Tibial nerve (tissue), 4 donors: ENCODE measurements at places on chromosomes 6 and 20. TPM values are rescaled to one million over a fixed set of nuclear protein-coding genes. Genes with fewer than 3 reads are reported as not detected.

Gene TFAP2B
- total RNA-seq, result not detected

Gene CDSN
- total RNA-seq, result not detected

Gene TINAG
- not detected for total RNA-seq

Gene MAP3K4
- 61.2 TPM for total RNA-seq

Gene RIMS1
- total RNA-seq, result 3.3 TPM

Gene ULBP2
- total RNA-seq, result not detected

Gene GRIK2
- total RNA-seq, result 4.7 TPM

Gene ISM1
- 25.1 TPM for total RNA-seq

DNA sequence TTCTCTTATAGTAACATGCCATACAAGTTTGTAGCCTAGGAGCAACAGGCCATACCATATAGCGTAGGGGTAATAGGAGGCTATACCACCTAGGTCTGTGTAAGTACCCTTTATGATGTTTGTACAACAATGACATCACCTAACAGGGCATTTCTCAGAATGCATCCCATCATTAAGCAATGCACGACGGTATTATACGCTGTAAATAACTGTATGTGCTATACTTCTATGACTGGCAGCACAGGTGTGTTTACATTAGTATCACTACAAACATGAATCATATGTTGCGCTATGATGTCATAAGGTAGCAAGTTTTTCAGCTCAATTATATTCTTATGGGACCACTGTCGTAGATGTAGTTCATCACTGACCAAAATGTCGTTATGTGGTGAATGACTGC, 31.0 kb downstream of the ADNP start:
- DNase-seq, result no peak

GRCh38 chr6:13834790-13835189, 20.4 kb upstream of the MCUR1 start:
- no peak for DNase-seq

GRCh38 chr6:160534050-160534696, 129.9 kb downstream of the LPA start:
- peak; percentile 78 for DNase-seq

DNA sequence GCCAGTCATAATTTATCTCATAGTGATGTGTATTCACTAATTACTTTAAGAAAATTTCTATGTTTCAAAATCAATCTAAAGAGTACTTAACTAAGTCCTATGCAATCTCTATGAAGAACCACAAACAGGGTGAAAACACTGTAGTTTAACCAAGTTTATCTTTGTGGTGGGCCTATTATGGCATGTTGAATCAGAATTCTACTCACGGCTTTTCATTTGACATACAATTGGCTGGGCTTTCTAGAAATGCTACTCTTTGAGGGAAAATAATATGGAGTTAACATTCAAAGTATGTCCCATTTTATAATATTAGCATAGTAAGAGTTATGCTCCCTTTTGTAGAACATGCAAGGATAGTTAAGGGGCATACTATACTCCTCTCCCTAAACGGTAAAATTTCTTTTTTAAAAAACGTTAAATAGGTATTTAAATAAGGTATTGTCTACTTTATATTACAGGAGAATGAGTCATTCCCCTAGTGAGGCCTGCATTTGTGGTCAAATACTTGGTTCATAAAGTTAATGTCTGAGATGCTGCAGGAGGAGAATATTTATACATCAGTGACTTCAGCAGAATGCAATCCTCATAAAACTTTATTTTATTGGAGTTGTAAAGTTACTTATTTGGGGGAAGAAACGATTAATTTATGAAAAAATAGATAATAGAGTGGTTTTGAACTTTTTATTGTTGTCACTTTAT, 1.8 kb downstream of the MOXD1 start:
- DNase-seq, result no peak

DNA sequence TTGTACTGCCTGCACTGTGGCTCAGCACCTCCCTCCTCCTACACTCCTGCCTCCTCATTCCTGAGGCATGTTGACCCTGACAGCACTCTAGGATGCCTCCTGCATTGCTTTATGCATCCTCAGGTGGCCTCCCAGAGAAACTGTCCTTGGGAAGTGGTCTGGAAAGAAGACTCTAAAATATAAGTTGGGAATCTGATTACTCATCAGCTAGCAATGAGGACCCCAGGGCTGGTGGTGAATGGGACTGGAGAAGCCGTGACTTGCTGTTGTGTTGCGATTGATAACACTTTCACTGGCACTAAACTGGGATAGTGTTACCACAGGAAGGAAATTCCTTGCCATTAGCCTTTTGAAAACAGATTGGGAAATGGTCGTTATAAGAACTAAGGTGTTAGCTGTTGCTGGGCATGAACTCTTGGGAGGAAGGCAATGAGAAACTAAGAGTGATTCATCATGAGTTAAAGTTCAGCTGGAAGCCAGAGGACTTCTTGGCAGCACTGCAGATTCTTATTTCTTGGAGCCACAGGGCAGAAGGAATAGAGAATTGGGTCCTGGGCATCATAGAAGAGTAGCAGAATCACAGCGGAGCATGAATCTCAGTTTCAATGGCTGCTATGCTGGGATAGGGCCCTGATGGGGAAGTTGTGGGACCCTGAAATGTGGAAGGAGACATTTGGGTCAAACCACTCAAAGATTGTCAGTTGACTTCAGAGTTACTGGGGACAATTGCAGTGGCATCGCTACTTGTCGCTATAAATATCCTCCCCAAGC, 10.1 kb upstream of the SIRPD start:
- DNase-seq, result no peak

DNA sequence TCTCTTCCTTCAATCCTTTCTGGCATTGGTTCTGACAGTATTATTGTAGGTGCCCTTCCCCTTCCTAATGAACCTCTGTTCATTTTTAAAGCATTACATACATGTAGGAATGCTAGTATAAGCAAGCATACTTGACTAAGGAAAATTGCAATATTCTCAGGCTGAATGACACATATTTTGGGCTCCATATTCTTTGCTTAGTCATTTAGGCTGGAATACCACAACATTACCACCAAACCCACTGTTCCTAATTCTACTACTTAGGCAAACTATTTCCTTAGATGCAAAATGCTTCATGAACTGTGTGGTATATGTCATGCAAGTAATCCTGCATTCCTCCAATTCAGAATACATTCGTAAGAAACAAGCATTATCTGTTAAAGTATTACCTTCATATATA, 113.9 kb downstream of the PRDM1 start:
- no peak for DNase-seq

GRCh38 chr6:57255451-57256169, 33.5 kb upstream of the RAB23 start:
- DNase-seq, result no peak

DNA sequence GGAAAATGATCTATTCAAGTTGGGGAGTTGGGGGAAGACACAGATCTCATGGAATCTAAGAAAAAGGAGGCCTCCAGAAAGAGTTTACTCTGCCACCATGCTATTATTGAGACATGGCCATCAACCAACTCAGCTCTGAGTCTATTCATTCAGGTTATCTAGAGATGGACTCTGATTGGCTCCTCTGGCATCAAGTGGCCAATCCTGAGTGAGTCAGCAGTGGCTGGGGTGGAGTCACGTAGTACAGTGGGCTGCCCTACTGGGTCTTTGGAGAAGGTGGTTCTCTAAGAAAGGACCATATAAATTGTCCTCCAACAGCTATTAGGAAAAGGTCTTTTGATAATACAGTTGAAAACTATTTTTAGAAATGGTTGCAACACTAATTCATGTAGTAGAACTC, 42.1 kb downstream of the LYRM2 start:
- no peak for DNase-seq

- no peak for DNase-seq
Observed at GRCh38 chr6:1190366-1190765, 121.5 kb upstream of the FOXQ1 start.

- no peak for DNase-seq
Observed at GRCh38 chr6:157879034-157879872, 56.2 kb downstream of the SNX9 start.

DNA sequence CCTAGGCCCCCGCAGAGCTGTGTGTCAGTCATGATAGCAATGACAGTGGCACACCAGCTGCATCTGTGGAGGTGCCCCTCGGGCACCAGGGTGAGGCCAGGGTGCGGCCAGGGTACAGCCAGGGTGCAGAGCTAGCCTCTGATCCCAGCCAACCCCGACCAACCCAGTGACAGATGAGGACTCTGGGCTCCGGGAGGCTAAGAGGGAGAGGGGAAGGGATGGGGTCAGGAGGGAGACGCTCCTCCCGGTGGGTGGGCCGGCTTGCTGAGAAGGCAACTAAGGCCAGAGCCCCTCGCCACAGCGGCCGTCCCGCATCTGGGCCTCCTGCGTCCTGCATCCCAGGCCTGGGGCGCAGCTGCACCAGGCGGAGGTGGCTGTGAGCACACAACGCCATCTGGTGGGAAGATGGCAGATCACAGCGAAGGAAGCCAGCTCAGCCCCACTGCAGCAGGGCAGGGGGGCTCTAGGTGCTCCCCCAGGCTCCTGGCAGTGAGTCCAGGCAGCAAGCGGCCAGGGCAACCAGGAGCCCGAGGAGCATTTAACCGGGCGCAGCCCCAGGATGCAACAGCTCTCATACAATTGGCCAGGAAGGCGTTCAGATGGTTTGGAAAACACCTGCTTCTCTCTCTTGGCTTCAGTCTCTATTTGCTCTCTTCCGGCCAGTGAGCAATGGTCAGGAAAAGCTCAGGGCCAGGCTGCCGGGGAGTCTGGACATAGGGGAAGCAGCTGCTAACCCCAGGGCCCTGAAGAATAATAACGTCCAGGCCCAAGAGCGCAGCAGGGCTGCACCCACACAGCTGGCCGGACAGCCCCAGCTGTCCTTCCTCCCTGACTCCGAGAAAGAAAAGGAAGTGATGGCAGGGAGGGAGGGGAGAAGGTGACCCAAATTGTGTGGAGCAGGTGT, 169.4 kb downstream of the TAF4 start:
- DNase-seq, result peak; percentile 25

GRCh38 chr6:84967965-84968364, 203.6 kb upstream of the TBX18 start:
- DNase-seq, result no peak

- DNase-seq, result no peak
Observed at GRCh38 chr6:135114355-135115145, 59.9 kb upstream of the HBS1L start.

DNA sequence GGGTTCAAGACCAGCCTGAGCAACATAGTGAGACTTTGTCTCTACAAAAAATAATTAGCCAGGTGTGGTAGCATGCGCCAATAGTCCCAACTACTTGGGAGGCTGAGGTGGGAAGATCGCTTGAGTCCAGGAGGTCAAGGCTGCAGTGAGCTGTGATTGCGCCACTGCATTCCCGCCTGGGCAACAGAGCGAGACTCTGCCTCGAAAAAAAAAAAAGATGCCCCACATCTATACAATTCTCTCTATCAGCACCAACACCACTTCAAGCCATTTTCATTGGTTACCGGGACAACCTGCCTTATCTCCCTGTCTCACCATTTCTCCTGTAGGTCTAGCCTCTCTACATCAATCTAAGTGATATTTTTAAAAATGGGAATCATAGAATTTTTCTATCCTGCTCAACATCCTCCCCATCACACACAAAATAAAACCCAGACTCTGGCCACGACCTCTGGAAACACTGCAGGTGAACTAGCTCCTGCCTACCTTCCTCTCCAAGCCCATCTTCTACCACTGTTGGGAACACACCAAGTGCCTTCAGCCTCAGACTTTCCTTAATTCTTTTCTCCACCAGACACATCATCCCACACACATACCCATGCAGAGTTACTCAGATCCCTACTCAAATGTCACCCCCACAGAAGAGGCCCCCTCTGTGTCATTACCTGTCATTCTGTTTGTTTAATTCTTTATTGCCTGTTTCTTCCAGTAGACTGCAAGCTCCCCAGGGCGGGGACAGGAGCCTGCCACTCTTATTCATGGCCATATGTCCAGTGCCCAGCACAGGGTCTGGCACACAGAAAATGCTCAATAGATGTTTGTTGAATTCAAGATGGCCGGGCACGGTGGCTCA, 9.6 kb upstream of the PLTP start:
- no peak for DNase-seq

GRCh38 chr6:156658966-156659821, 118.0 kb upstream of the ARID1B start:
- DNase-seq, result no peak

DNA sequence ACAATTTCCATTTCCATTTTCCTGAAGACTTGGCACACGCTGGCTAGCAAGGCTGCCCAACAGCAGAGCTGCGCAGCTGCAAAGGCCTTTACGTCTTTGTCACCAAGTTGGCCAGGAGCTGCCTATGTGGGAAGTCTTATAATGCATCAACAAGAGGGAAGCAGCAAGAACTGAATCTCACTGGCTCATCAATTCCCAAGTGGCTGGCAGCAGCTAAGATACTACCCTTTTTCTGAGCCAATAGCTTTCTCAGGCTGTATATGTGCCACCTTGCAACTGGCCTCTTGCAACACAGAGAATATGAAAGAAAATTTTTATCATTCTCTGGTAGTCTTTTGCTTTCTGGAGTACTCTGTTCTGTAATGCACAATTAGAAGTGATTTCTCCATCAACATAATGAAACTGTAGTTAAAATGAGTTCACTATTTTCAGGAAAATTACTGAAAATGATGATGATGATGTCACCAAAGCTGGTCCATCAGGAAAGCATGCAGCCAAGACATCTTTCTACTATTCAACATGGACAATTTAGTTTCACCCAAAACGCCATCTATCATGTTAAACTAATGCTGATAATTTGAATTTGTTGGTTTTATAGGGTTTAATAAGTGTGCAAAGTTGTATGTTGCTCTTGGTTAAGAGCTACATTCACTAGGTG, 97.3 kb upstream of the FOXA2 start:
- no peak for DNase-seq

DNA sequence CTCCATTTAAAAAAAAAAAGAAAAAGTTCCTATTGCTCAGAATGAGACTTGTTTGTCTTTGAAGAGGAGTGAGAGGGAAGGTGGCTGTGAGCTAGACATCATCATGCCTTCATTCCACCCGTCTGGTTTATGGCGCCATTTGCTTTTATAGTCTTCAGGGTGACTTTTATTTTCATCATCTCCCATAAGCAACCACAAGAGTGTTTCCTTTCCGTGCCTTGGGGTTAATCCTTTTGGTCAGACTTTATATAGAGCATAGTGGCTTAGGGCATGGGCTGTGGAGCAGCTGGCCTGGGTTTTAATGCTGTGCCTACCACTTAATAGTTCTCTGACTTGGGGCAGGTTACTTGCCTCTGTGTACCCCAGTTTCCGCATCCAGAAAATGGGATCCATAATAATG, 77.8 kb downstream of the RREB1 start:
- DNase-seq, result no peak

- DNase-seq, result no peak
Observed at GRCh38 chr20:31866221-31866620, 4.1 kb downstream of the DUSP15 start.

GRCh38 chr6:113693851-113694250, 163.3 kb upstream of the MARCKS start:
- no peak for DNase-seq

- no peak for DNase-seq
Observed at GRCh38 chr20:24483435-24484080, 14.1 kb downstream of the SYNDIG1 start.
